ENCODE measurements at places on chromosomes 6 and 20. TPM values are rescaled to one million over a fixed set of nuclear protein-coding genes. Genes with fewer than 3 reads are reported as not detected.

Gene SEL1L2
- total RNA-seq, result not detected

Gene DDO
- 2.0 TPM for total RNA-seq

DNA sequence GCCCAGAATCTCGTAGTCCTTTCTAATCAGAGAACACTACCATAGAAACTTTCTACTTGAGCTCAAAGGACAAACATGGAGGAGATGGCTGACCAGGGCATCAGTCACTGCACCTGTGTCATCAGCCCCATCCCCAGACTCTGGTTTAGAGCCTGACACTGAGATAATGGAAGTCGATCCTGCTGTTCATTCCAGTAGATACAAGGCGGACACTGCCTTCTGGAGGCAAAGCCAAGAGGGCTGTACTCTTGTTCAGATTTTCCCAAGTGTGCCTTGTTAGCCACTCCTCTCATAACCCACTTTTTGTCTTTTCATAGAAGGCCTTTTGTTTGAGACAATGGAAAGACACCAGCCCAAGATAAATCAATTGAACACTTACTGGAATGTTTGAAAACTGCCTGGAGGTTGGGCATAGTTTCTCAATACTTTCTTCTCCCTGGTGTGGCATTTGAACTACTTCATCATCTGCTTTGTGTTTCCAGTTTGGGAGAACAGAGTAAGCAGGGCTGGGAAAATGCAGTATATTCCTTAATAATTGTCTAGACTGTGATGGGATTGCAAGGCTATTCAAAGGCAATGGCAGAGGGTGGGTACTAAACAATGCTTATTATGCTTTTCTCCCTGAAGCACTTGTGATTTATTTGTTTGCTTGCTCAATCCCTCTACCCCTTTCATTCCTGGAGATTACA, 99.7 kb downstream of the CLIC5 start:
- no peaks in the 10 kb centered on the region for H3K27me3 ChIP-seq
- no peaks in the 10 kb centered on the region for H3K36me3 ChIP-seq
- no peak overlapping the region for H3K4me3 ChIP-seq
- H3K27ac ChIP-seq, result no peak overlapping the region

DNA sequence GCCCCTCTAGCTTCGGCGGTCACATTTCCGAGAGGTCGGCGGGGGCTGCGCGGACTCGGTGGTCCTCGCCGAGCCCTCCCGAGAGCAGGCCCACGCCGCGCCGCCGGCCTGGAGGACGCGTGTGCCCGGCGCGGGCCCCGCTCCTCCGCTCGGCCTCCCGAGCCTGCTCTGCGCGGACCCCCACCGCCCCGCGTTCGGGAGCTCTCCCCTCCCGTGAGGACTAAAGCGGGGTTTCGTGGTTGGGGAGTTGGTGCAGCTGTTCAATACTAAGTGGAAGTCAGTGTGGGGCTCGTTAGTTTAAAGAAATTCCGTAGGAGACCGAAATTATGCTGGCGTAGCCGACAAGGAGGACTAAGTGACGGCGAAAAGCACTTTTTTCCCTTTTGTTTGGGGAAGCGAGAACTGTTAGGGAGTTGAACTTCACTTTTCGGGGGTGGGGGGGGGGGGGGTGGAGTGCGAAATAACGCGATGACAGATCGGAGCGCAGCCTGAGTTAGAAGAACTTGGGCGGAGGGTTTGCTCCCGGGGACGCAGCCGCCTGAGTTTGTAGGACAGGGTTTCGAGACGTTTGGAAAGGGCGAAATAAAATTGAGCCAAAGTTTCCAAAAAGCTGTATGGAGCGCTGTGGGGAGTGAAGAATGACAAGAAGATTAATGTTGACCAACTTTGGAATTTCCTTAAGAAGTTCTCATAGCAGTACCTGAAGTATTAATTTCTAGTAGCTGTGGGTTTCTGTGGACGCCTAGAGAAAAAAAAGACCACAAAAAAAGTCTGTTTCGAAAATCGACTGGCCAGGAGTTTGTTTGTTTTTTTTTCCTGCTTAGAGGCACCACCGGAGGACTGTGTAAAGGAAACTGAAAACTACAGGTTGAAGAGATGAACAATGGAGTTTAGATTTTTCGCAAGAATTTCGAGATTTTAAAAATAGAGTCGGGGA, 1.4 kb downstream of the QKI start:
- peaks cover 22% of the 10 kb centered on the region for H3K27me3 ChIP-seq
- H3K4me1 ChIP-seq, result no peaks in the 10 kb centered on the region
- peak overlapping the region; percentile 54 for H3K4me3 ChIP-seq
- peak overlapping the region; percentile 90 for H3K27ac ChIP-seq
- no peak for DNase-seq

DNA sequence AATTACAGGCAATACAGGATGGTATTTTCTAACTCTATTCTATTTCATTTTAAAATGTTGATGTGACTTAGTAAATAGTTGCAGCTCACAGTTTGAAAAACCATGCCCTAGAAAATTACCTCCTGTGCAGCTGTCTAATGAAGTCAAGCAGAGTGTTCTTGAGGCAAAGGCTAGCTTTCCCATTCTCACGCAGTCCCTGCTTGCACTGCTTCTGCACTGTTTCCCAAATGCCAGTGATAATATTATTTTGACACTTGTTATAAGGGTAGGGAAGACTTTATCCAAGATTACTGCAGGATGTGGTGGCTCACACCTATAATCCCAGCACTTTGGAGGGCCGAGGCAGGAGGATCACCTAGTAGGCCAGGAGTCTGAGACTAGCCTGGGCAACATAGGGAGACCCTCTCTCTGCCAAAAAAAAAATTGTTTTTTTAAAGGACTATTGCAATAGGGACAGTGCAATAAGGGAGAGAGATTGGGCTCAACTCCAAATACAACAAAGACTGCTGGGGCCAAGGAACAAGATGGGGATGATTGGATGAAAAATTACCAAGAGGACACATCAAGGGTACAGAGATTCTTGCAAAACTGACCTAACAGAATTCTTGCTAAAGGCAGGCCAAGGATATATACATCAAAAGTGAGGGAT, 196.1 kb downstream of the LY86 start:
- H3K36me3 ChIP-seq, result no peaks in the 10 kb centered on the region
- no peak overlapping the region for H3K27ac ChIP-seq
- no peaks in the 10 kb centered on the region for H3K4me1 ChIP-seq
- no peaks in the 10 kb centered on the region for H3K27me3 ChIP-seq

DNA sequence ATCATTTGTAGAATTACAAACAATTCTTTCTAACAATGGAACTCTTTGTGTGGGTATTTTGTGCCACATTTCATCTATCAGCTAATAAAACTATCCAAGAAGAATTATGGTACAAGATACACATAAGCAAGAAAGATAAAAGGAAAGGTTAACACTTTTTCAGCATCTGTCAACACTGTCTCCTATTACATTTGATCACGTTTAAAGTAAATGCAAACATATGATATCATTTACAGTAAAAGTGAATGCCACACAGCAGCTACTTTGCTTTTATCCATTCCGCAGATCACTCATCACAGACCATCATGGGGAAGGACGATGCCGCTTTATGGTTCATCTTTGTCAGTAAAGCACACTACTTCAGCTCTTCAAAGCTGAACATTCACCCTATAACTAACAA, 456.4 kb upstream of the MANEA start:
- no peak for DNase-seq
- H3K36me3 ChIP-seq, result no peaks in the 10 kb centered on the region
- H3K27ac ChIP-seq, result no peak overlapping the region
- H3K4me1 ChIP-seq, result no peaks in the 10 kb centered on the region
- H3K27me3 ChIP-seq, result no peaks in the 10 kb centered on the region
- H3K4me3 ChIP-seq, result no peak overlapping the region

Gene DEFB129
- not detected for total RNA-seq

- no peak overlapping the region for H3K27ac ChIP-seq
- no peaks in the 10 kb centered on the region for H3K27me3 ChIP-seq
- H3K4me3 ChIP-seq, result no peak overlapping the region
- H3K4me1 ChIP-seq, result no peaks in the 10 kb centered on the region
Measured at GRCh38 chr6:54440549-54440948, 132.3 kb downstream of the TINAG start.

DNA sequence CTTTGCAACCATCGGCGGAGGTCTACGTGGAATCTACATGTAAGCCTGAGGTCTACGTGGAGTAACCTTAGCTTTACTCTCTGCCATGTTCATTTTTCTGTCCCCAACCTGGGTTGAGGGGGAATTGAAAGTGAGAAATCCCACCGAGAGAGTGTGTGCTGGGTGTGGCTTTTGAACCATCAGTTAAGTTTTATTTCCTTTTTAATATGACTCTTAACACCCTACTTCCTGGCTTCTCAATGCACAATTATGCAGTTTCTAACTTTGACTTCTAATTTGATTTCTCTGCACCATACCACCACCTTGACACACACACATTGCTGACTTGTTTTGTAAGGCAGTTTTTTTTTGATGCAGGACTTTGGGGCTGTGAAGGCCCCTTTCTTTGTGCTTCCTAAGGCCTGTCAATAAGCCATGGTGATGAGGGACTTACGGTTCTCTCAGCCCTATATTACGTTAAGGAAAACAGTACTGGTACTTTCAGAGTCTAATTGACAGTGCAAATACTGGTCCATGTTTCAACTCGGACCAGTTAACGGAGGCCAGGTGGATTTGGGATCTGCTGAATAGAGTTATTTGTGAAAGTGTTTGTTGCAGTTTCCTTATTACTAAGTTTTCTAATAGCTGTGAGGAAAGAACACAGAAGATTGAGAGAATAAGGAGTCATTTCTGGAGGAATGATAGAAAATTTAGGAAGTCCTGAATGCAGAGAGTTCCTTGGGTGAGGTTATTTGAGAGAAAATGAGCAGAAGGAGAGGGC, 206.5 kb downstream of the JARID2 start:
- no peak overlapping the region for H3K4me3 ChIP-seq
- no peaks in the 10 kb centered on the region for H3K27me3 ChIP-seq
- no peaks in the 10 kb centered on the region for H3K36me3 ChIP-seq
- DNase-seq, result no peak
- H3K27ac ChIP-seq, result no peak overlapping the region

DNA sequence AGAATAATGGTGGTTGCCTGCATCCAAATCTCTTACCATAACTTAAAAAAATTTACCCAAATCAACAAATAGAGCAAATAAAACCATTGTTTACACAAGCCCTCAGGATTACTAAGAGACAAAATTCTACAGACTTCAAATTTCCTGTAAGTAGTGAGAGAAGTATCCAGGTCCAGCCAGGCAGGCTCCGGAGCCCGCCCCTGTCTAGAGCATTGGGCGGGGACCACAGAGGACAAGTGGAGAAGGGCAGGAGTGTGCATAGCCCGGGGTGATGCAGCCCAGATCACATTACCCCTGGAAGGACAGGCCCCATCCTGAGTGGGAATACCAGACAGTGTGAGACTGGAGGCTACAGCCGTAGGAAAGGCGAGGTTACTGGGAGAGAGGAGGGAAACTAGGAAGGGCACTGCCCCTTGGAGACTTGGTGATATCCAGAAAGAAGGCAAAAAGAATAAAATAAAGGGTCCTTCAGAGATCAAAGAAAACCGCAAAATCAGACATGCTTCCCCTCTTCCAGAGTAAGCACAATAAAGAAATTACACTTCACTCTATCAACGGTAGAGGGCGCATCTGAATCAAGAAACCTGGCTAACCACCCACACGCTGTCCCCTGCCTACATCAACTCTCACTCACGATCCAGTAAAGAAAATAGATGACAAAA, 26.6 kb downstream of the RIN2 start:
- no peak overlapping the region for H3K4me3 ChIP-seq
- H3K27me3 ChIP-seq, result no peaks in the 10 kb centered on the region
- peak; percentile 73 for DNase-seq
- H3K27ac ChIP-seq, result peak overlapping the region; percentile 44

- H3K27me3 ChIP-seq, result no peaks in the 10 kb centered on the region
- DNase-seq, result no peak
- H3K4me3 ChIP-seq, result no peak overlapping the region
- no peaks in the 10 kb centered on the region for H3K4me1 ChIP-seq
Measured at GRCh38 chr6:81570681-81571080, 181.8 kb downstream of the TENT5A start.

Gene APOBEC2
- total RNA-seq, result 0.22 TPM

Gene IMPG1
- total RNA-seq, result not detected

DNA sequence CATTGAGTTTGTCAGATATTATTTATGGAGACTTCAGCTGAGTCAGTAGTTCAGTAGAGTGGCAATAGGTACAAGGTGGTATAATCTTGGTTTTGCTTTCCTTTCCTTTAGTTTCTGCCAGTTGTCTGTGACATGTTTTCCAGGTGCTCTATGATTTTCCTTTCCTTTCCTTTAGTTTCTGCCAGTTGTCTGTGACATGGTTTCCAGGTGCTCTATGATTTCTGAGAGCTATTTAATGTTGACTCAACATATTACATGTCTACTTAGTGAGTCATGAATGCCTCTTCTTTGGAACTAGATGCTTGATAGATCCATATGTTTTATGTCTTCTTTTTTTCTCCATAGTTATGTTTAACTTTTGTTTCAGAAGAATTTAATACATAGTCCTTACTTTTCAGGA, 186.4 kb upstream of the DEFB112 start:
- no peaks in the 10 kb centered on the region for H3K36me3 ChIP-seq
- H3K4me3 ChIP-seq, result no peak overlapping the region
- H3K27me3 ChIP-seq, result no peaks in the 10 kb centered on the region
- no peaks in the 10 kb centered on the region for H3K4me1 ChIP-seq
- H3K27ac ChIP-seq, result no peak overlapping the region
- DNase-seq, result no peak

DNA sequence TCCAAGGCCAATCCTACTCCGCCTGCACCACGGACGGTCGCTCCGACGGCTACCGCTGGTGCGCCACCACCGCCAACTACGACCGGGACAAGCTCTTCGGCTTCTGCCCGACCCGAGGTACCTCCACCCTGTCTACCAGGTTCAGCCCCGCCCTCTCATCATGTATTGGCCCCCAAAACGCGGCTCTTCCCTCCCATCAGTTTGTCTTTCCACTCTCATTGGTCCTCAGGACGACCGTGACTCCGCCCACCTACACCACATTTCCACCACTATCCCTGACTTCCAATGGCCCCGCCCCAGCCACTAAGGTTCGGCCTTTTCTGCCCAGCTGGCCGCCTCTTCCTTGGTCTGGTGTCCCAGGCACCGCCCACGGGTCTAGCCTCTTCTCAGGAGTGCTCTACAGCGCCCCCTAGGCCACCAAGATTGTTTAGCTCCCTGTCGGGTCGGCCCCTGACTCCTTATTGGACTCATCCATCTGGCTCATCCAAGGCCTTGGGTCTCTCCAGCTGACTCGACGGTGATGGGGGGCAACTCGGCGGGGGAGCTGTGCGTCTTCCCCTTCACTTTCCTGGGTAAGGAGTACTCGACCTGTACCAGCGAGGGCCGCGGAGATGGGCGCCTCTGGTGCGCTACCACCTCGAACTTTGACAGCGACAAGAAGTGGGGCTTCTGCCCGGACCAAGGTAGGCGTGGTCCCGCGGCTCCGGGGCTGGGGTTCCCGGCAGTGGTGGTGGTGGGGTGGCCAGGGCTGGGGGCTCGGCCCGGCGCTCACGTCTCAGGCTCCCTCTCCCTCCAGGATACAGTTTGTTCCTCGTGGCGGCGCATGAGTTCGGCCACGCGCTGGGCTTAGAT, 3.1 kb downstream of the MMP9 start:
- H3K4me1 ChIP-seq, result peaks cover 4% of the 10 kb centered on the region
- no peak overlapping the region for H3K27ac ChIP-seq
- H3K27me3 ChIP-seq, result peaks cover 40% of the 10 kb centered on the region
- no peaks in the 10 kb centered on the region for H3K36me3 ChIP-seq
- DNase-seq, result peak; percentile 64
